ENCODE measurements at places on chromosomes 1 and 21.

GRCh38 chr1:85603086-85603880 is 22.7 kb downstream of the CCN1 start:
- no peak for DNase-seq

GRCh38 chr1:230708631-230709580 is 5.0 kb downstream of the AGT start:
- no peak for DNase-seq

- DNase-seq = no peak
Measured at GRCh38 chr1:199087144-199087543, 448.3 kb downstream of the PTPRC start.

DNA sequence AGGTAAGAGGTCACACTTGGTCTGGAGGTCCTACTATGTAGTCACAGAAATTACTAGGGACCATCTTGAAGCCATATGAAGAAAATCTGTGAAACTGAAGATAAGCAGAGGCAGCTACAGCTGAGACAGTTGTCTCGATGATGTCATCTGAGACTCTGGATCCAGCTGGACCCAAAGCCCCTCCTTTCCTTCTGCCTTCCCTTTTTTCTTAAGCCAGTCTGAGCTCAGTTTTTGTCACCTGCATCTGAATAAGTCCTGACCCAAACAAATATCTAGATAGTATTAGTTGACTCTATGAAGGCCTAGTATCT is 143.3 kb downstream of the ETS2 start:
- no peak for DNase-seq

- DNase-seq = no peak
Measured at GRCh38 chr1:165855010-165855838, 27.8 kb downstream of the UCK2 start.

DNA sequence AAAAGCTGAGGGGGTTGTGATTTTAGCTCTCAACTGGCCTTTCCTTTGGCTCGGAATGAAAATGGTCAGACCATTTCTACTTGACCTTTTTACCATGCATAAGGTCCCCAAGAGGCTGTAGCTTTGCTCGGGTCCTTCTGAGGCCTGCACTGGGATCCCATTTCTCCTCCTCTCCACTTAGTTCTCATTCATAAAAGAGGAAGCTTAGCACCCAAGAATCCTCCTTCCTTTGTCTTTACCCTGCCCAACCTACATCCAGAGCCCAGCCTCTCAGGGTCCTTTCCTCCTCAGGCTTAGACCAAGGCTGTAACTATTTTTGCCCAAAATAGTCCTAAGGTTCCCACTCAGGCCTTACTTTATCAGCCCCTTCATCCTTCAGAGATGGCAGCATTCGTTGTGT is 6.0 kb upstream of the SLC27A3 start:
- no peak for DNase-seq

GRCh38 chr1:9198538-9199361 is 35.8 kb upstream of the H6PD start:
- DNase-seq = no peak

GRCh38 chr21:43343095-43343991 is 83.6 kb downstream of the SIK1 start:
- peak; percentile 88 for DNase-seq

- no peak for DNase-seq
Measured at GRCh38 chr1:246291127-246291526, 216.0 kb downstream of the SMYD3 start.

DNA sequence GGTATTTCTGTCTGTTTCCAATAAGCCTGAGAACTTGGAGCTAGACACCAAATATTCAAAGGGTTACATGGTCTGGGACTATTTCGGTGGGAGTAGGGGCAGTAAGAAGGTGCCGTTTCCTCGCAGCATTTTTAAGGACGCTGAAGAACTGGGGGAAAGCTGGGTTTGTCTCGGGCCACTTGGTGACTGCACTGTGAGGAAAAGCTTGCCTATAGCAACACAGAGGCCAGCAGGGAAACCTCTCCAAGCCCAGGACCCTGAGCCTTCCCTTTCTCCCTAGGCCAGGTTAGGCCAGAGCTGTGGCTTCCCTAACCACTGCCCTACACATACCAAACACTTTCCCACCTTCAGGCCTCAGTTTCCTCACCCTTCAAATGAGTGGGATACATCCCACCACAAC is 3.3 kb downstream of the GLIS1 start:
- no peak for DNase-seq

DNA sequence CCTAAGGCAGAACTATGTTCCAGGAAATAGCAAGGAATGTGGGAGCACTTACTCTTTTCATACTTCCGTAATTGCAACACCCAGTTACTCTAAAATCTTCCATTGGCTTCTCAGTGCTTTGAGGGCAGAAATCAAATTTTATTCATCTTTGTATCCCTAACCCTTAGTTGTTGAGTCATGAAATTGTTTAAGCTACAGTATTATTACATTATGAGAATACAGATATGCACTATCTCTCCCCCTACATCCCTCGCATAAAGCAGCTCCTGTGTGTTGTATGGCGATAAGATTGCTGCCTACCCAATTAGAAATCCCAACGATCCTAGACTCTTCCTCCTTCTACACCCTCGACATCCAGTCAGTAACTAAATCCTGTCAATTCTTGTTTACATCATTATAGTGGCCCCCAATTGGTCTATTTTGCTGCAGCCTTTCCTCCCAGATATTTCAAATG is 2.6 kb downstream of the AIDA start:
- DNase-seq = no peak

- DNase-seq = no peak
Measured at GRCh38 chr1:21396516-21396915, 43.4 kb upstream of the NBPF3 start.

GRCh38 chr1:207277241-207277640 is 44.2 kb upstream of the CD55 start:
- DNase-seq = no peak

DNA sequence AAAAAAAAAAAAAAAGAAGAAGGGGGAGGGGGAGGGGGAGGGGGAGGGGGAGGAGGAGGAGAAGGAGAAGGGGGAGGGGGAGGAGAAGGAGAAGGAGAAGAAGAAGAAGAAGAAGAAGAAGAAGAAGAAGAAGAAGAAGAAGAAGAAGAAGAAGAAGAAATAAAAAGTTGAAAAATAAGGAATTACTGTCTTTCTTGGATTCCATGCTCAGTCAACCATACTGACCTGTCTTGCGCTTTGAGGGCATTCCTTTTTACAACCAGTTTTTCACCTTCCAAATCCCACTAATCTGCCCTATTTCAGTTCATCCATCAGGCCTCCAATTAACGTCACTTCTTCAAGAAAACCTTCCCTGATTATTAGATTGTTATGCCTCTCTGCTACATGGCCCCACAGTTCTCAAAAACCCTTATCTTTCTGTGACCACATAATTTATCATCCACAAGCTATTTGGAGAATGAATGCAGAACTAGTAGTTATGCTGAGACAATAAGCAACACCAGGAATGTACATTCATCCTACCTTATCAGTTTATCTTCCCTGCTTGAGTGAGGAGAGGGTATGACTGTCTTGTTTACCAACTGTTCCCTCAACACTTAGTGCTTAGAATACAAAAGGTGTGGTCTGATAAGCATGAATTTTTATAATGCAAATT is 57.5 kb upstream of the GUCA2A start:
- DNase-seq = no peak

DNA sequence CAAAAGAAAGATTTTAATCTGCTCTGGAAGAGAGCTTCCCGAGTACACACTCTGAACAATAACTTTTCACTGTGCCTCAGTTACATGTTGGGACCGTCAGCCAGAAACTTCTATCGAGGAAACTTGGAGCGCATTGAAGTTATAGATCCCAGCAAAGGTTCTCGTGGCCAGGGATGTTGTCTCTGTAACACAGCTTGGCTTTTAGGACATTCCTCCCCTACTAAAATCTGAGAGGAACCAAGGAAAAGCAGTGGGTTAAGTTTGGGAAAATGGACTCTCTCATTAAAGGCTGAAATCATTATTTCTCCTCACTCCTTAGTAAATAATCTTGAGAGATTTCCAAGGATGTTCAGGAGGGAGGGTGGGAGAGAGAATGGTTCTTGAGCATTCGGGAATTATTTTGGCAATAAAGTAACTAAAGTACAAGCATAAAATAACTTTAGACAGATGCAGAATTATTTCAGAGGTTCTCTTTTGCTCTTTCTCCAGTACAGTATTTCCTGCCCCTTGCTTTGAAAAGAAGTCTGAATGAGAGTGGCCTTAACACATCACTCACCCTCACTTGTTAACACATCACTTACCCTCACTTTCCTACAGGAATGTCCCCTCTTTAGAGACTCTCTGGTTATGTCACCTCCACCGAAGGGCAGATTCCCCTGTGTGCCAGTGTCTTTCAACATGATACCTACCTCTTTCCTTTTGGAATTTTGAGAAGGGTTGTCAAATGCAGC is 1.8 kb upstream of the NFIA start:
- DNase-seq = no peak

GRCh38 chr1:75791022-75791421 is 5.0 kb downstream of the RABGGTB start:
- no peak for DNase-seq

DNA sequence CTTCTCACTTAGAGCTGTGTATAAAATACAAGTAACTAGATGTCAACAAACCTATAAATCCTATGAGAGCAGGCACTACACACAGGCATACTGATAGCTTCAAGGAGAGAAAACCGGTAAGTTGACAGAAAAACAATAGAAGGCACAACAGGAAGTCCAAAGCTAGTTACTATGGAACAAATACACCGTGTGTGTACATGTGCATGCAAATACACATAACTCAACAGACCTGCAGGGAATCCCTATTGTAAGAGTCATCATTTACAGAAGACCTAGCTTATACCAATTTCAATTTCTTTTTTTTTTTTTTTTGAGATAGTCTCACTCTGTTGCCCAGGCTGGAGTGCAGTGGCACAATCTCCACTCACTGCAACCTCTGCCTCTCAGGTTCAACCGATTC is 26.3 kb downstream of the JAK1 start:
- no peak for DNase-seq

GRCh38 chr1:10910681-10911489 is 101.6 kb upstream of the TARDBP start:
- no peak for DNase-seq

DNA sequence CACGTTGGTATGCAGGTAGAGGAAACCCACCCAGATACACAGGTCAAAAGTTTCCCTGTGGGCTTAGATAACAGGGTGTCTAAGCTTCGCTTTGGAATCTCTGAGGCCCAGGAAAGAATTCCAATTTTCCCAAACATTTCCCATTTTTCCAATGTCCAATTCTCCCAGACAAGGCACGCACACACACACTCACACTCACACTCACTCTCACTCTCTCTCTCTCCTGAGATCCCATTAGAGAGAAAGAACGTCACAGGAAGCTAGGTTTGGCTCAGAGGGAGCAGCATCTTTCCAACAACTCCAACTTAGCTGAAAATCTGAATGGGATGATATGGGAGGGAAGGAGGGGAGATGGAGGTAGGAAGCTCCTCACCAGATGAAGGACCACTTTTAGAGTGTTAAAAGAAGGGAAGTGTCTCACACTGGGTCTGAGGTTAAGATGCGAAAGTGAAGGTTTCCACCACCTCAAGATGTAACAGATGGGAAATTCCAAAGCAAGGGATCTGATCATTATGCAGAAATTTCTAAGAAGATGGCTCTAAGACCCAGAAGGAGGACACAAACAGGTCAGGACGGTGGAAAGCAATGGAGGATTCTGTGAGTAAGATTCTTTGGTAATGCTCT is 63.5 kb downstream of the GNG12 start:
- no peak for DNase-seq

DNA sequence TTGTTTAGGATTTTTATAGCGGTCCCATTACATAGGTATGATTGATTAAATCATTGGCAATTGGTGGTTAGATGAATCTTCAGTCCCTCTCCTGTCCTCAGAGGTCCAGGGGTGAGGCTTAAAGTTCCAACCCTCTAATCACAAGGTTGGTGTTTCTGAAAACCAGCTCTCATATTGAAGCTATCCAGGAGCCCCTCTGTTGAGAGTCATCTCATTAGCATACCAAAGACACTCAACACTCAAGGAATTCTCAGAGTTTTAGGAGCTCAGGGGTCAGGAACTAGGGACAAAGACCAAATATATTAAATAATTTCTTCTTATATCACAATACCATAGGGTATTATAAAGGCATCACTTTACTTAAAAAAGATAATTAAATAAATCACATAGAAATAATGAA is 23.3 kb downstream of the FCRL2 start:
- DNase-seq = no peak

- DNase-seq = no peak
Measured at GRCh38 chr1:54327386-54328065, 78.7 kb downstream of the SSBP3 start.

- DNase-seq = no peak
Measured at GRCh38 chr21:33969581-33969980, 54.0 kb upstream of the ATP5PO start.

DNA sequence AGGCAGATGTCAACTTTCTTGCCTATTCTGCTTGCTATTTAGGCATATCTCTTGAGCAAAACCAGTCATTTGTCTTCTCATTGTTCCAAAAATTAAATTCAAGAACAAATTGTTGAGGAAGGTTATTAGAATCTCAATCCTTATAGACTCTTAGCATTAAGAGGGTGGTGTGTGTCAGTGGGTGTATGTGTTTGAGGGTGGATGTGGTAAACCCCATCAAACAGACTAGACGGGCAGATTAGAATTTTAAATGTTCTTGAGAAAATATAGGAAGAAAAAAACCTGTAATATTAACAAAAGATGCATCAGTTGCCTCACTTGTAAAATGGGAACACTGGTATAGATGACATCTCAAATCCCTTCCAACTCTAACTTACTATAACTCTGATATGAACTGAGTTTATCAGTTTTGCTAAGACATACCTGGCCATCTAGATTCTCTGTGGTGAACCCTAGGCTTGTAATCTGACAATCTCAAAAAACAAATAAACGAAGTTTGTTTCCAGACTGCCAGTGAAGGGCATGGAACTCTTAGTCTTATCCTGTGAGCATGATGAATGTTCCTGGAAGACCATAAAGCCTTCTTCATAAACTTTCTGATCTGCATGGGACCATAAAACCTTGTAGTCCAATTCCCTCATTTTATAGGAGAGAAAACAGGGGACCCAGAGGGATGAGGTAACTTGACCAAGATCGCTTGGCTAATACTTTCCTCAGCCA is 176.3 kb upstream of the SGIP1 start:
- DNase-seq = no peak

DNA sequence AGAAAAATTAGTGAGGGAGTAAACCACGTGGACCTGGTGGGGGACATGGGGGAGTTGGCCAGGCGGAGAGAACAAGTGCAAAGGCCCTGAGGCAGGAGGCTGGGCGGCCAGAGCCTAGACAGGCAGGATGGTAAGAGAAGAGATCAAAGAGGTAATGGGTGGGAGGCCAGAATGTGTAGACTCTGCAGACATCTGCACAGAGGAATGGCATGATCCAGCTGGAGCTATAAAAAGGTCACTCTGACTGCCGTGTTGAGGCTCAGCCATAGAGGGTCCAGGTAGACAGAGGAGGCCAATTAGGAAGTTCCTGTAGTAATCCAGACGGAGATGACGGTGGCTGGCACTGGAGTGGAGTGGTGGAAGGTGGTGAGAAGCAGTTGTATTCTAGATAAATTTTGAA is 3.6 kb downstream of the H6PD start:
- no peak for DNase-seq

DNA sequence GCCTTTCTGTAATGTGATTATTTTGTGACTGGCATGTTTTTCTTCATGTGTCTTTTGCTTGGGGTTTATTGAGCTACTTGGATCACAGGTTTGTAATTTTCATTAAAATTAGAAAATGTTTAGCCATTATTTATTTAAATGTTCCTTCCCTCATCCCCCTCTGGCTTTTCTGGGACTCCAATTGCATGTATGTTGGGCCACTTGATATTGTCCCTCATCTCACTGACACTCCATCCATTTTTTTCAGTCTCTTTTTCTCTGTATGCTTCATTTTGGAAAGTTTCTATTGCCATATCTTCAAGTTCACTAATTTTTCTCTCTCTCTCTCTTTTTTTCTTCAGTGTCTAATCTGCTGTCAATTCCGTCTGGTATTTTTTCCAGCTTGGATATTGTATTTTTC is 390.1 kb downstream of the PRDM2 start:
- DNase-seq = no peak

Measured in SHP77 treated with DMSO at 0.1 percent for 48 hours (cell line).